ENCODE measurements at places on chromosomes 13 and 19. TPM values are rescaled to one million over a fixed set of nuclear protein-coding genes. Genes with fewer than 3 reads are reported as not detected.

Gene GPR32
- total RNA-seq, result not detected

Gene ZNF57
- total RNA-seq, result 7.9 TPM

Gene CYP2S1
- total RNA-seq, result not detected

Gene SPTBN4
- 2.3 TPM for total RNA-seq

Gene CRX
- not detected for total RNA-seq

Gene OR4F17
- not detected for total RNA-seq

Gene SERPINE3
- total RNA-seq, result not detected

Gene ZIK1
- total RNA-seq, result 13.8 TPM

Gene CEACAM6
- total RNA-seq, result not detected

Gene SCAF1
- 21.7 TPM for total RNA-seq

Gene SIRT6
- total RNA-seq, result 11.4 TPM

Gene GPR12
- not detected for total RNA-seq

Gene C19orf73
- total RNA-seq, result 0.36 TPM

Gene ATP12A
- 0.12 TPM for total RNA-seq

Gene CCDC8
- total RNA-seq, result 12.8 TPM

Data from hair follicle dermal papilla cell (primary cell).